Airway epithelial cell (primary cell): ENCODE measurements at places on chromosomes 4 and X. TPM values are rescaled to one million over a fixed set of nuclear protein-coding genes. Genes with fewer than 3 reads are reported as not detected.

SH3TC1 gene
- total RNA-seq, result 36.3 and 37.0 TPM in 2 replicates

TIMM17B gene
- 74.8 and 113 TPM in 2 replicates for total RNA-seq

KIF4A gene
- total RNA-seq, result 9.3 and 11.4 TPM in 2 replicates

ADH7 gene
- total RNA-seq, result 13.6 and 14.7 TPM in 2 replicates

GSX2 gene
- total RNA-seq, result not detected in 2 replicates

SLC10A4 gene
- not detected in 2 replicates for total RNA-seq

AMOT gene
- total RNA-seq, result under 0.01 and 0.07 TPM in 2 replicates

TAF7L gene
- total RNA-seq, result not detected in 2 replicates

PLAC1 gene
- total RNA-seq, result 0.33 and 0.63 TPM in 2 replicates

FRG1 gene
- total RNA-seq, result 30.9 and 35.5 TPM in 2 replicates

MCUB gene
- 23.5 and 58.4 TPM in 2 replicates for total RNA-seq

LONRF3 gene
- total RNA-seq, result not detected in 2 replicates

LNX1 gene
- 3.6 and 5.4 TPM in 2 replicates for total RNA-seq

CTAG2 gene
- total RNA-seq, result not detected in 2 replicates

PPP1R3F gene
- 4.7 and 6.2 TPM in 2 replicates for total RNA-seq

STBD1 gene
- 1.1 and 2.1 TPM in 2 replicates for total RNA-seq

PRSS48 gene
- total RNA-seq, result not detected in 2 replicates

HTRA3 gene
- 0.71 and 0.84 TPM in 2 replicates for total RNA-seq

RHOXF1 gene
- total RNA-seq, result not detected in 2 replicates

SERPINA7 gene
- not detected in 2 replicates for total RNA-seq

AFP gene
- total RNA-seq, result 0.56 TPM in 1 of 2 replicates, not detected in the other

ACE2 gene
- total RNA-seq, result 1.6 and 1.9 TPM in 2 replicates

SYP gene
- 0.14 and 0.51 TPM in 2 replicates for total RNA-seq

TMSB15B gene
- 6.6 and 13.5 TPM in 2 replicates for total RNA-seq

CYBB gene
- not detected in 2 replicates for total RNA-seq

IL15 gene
- not detected in 2 replicates for total RNA-seq

P2RY8 gene
- not detected in 2 replicates for total RNA-seq

SHROOM2 gene
- 7.9 and 13.0 TPM in 2 replicates for total RNA-seq

CYTL1 gene
- not detected in 2 replicates for total RNA-seq

CSN1S1 gene
- total RNA-seq, result not detected in 2 replicates

TLR7 gene
- not detected in 2 replicates for total RNA-seq

RTL9 gene
- 0.09 and 0.42 TPM in 2 replicates for total RNA-seq

DIPK2B gene
- total RNA-seq, result not detected in 2 replicates
